ENCODE measurements at places on chromosomes 4 and X.

DNA sequence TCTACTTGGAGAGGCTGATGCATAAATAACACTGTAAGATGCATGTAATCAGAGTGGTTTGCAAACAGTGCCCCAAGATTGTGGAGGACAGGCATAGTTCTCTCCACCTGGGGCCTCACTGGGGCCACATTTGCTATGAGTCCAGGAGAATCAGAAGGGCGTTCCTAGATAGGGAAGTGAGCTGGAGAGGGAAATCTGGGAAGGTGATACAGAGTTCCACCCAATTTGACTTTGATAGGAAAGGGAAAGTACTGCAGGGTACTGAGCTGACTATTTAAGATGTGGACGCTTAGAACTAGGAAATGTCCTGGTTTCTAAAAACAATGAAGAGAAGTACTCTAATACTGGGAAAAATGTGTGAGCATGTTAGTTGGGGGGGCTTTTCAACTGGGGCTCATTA, 33.9 kb downstream of the FAM9C start:
- DNase-seq, result no peak

- DNase-seq, result no peak
Observed at GRCh38 chr4:15521442-15522039, 51.9 kb downstream of the CC2D2A start.

GRCh38 chrX:106177106-106177981, 9.2 kb downstream of the PWWP3B start:
- DNase-seq, result no peak

GRCh38 chr4:73617256-73617655, 3.0 kb downstream of the RASSF6 start:
- no peak for DNase-seq
